Glutamatergic neuron (in vitro differentiated cells): ENCODE measurements at places on chromosomes 6 and 20. TPM values are rescaled to one million over a fixed set of nuclear protein-coding genes. Genes with fewer than 3 reads are reported as not detected.

GRCh38 chr20:61964675-61965605 is 100.7 kb downstream of the TAF4 start:
- no peaks in the 10 kb centered on the region for H3K27me3 ChIP-seq
- peak overlapping the region; percentile 38 for H3K27ac ChIP-seq

- no peaks in the 10 kb centered on the region for H3K36me3 ChIP-seq
- H3K27me3 ChIP-seq = peaks cover 7% of the 10 kb centered on the region
- H3K4me3 ChIP-seq = no peak overlapping the region
- peak overlapping the region; percentile 35 for H3K27ac ChIP-seq
- peaks cover 15% of the 10 kb centered on the region for H3K4me1 ChIP-seq
These were observed 76.9 kb downstream of the FAM50B start for GRCh38 chr6:3926150-3926482.

Gene GUCA1A
- 2.2 TPM for total RNA-seq

- DNase-seq = no peak
- no peak overlapping the region for H3K27ac ChIP-seq
- no peaks in the 10 kb centered on the region for H3K27me3 ChIP-seq
- H3K36me3 ChIP-seq = no peaks in the 10 kb centered on the region
These were observed 619 bp upstream of the PDE7B start for GRCh38 chr6:135850882-135851281.

Gene CRIP3
- total RNA-seq = 0.69 TPM

Gene DDR1
- total RNA-seq = 120 TPM

Gene CGA
- total RNA-seq = not detected

Gene SENP6
- 113 TPM for total RNA-seq

Gene ECT2L
- total RNA-seq = 2.7 TPM

Gene RFX6
- total RNA-seq = not detected

DNA sequence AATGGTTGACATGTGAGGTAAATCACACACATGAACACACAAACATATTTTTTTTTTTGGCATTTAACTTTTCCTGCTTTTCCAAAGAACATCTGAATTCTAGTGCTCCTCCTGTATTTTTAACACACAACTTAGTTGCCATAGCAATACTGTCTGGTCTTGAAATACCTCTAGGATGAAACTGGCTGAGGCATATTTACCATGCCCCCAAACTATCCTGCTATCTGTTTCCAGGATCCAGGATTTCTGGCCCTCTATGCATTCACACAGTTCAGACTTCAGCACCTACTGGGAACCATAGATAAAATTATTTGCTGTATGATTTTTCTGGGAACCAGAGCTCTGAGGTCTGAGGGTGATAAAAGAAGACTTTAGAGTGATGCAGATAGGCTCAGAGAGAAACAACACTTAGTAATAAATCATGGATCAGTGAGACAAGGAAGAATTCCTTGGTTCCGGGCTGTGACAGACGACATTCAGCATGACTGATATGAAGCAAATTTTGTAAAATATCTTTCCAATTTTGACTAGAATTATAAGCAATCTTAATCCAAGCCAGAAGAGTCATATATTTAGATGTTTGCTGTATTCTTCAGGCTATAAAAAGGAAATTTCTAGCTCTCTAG is 359.7 kb downstream of the BTBD9 start:
- no peaks in the 10 kb centered on the region for H3K27me3 ChIP-seq
- no peak overlapping the region for H3K4me3 ChIP-seq
- DNase-seq = no peak
- H3K27ac ChIP-seq = peak overlapping the region; percentile 8
- peaks cover 18% of the 10 kb centered on the region for H3K4me1 ChIP-seq
- H3K36me3 ChIP-seq = no peaks in the 10 kb centered on the region
